ENCODE measurements at places on chromosomes 1 and 21.

- no peak for DNase-seq
These were observed 749 bp downstream of the FAM163A start for GRCh38 chr1:179743679-179744400.

GRCh38 chr1:111758373-111758772 lies 2.7 kb downstream of the DDX20 start:
- no peak for DNase-seq

GRCh38 chr1:41469706-41470105 lies 14.8 kb downstream of the EDN2 start:
- DNase-seq: no peak

DNA sequence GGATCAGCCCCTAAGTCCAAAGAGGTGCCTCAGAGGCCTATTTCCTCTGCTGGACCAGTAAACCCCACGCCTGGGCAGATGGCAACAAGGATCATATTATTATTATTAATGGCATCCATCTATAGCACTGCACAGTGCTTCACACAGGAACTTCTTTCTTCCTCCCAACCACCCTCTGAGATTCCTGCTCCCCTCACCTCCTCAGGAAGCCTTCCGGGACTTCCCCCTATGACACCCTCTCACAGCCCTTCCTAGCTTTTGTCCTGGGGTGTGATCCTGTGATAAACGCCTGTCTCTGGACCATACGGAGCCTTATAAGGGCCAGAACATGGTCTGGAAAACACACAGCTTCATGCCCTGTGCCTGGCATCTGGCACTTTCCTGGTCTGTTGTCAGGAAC lies 3.2 kb downstream of the FBXO2 start:
- DNase-seq: no peak

DNA sequence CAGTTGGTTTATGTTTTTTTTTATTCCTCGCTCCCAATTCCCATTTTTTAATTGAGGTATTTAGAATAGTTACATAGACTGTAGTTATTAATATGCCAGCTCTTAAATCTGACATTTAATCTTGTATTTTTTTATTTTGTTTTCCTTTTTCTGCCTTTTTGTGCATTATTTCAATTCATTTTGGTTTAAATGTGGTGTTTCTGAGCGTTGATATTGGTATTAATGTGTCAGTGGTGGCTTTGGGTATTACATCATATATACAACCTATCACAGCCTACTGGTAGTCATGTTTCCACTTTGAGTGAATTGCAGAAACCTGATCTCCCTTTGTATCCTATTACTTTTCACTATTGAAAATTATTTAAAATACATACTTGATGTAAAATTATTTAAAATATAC lies 1027.3 kb downstream of the KCNT2 start:
- no peak for DNase-seq

DNA sequence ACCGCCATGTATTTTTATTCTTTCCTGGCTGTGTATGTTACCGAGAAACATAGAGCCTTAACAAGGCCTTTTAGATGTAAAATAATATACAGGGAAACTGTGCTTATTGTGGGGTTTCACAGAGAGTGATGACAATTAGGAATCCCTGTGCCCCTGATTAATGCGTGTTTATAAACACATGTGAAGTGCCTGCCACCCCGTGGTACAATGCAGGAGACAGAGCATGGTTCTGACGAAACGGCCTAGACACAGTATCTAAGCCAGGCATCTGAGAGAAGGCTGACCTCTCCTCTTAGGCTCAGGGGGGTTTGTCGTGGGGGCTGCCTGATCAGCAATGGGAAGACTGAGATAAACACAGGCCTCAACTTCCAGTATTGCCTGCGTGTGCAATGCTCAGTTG lies 200.0 kb downstream of the AJAP1 start:
- no peak for DNase-seq

- DNase-seq: no peak
These were observed 6.7 kb downstream of the INAVA start for GRCh38 chr1:200901350-200901749.

- DNase-seq: peak; percentile 77
These were observed 18.2 kb upstream of the FCGR2A start for GRCh38 chr1:161486806-161487741.

- no peak for DNase-seq
These were observed 54.4 kb upstream of the NEGR1 start for GRCh38 chr1:72336776-72337175.

GRCh38 chr1:6081901-6082300 lies 36.2 kb downstream of the KCNAB2 start:
- no peak for DNase-seq

- no peak for DNase-seq
These were observed 68.3 kb upstream of the BCAR3 start for GRCh38 chr1:93749894-93750301.

GRCh38 chr1:71859806-71860205 lies 422.5 kb downstream of the NEGR1 start:
- DNase-seq: no peak

DNA sequence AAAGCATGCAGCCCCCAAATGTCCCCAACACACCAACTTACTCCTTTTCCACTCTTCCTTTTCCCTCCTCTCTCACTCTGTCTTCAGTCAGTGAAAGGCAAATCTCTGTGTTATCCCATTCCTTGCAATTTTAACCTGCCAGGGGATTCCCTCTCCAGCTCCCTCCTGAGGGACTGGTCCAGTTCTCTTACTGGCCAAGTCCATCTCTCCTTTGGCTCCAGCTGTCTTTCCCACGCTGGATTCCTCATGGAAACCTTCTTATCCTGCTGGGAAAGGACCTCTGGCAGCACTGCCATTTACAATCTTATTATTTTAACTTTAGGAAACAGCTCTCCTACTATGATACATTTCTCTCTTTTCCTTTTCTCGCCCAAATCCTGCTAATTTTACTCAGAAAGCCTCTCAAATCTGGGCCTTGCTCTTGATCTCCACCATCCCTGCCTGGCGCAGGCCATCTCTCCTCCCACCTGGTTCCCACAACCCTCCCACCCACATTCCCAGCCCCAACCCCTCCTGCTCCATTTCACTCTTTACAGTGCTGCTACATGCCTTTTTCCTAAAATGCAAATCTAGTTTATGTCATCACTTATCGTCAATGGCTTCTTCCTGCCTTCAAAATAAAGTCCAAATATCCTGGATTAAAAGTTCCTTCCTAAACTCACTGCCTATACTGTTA lies 72.7 kb upstream of the CNN3 start:
- no peak for DNase-seq

- no peak for DNase-seq
These were observed 31.1 kb downstream of the ALG14 start for GRCh38 chr1:95041491-95042165.

DNA sequence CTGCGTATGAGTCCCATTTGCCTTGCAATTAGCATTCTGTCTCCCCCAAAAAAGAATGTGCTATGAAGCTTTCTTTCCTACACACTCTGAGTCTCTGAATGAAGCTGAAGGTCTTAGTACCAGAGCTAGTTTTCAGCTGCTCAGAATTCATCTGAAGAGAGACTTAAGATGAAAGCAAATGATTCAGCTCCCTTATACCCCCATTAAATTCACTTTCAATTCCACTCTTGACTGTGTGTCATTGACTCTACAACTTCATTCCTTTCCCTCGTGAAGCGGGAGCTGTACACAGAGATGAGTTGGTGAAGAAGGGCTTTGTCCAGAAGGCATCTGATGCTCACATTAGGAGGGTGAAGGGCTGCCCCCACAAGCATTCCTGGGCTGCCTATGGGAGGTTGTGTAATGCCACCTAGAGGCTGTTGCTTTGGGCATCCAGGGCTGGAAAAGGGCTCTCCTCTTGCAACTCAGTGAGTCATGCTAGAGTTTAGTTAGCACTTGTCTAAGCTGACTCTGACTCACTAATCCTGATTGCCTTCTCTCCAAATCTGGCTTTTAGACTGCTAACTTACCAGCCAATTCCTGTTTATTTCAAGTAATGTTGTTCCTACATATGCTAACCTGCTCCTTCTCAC lies 1.8 kb downstream of the SPRR1B start:
- no peak for DNase-seq

- DNase-seq: peak; percentile 85
These were observed 8.0 kb upstream of the MACF1 start for GRCh38 chr1:39196244-39197215.

- DNase-seq: no peak
These were observed 9.6 kb upstream of the SLC6A9 start for GRCh38 chr1:44040846-44041245.

- DNase-seq: no peak
These were observed 185.7 kb downstream of the IGSF21 start for GRCh38 chr1:18293291-18293690.

DNA sequence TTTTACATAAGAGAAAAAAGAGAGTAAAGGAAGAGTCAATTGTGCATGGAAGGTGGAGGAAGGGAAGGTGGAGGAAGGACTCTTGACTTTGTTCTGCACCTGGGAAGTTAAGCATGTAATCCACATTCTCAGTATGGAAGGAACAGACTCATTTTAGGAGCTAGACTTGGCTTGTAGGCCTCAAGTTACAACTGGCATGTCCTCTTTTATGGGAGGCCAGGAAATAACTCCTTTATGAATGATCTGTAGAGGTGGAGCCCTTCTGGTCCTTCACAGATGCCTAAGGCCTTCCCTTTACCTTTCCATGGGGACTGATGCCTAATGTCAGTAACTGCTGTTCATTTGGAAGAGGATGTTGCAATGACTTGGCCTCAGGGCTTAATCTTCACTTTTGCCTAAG lies 29.4 kb upstream of the CCSAP start:
- no peak for DNase-seq

DNA sequence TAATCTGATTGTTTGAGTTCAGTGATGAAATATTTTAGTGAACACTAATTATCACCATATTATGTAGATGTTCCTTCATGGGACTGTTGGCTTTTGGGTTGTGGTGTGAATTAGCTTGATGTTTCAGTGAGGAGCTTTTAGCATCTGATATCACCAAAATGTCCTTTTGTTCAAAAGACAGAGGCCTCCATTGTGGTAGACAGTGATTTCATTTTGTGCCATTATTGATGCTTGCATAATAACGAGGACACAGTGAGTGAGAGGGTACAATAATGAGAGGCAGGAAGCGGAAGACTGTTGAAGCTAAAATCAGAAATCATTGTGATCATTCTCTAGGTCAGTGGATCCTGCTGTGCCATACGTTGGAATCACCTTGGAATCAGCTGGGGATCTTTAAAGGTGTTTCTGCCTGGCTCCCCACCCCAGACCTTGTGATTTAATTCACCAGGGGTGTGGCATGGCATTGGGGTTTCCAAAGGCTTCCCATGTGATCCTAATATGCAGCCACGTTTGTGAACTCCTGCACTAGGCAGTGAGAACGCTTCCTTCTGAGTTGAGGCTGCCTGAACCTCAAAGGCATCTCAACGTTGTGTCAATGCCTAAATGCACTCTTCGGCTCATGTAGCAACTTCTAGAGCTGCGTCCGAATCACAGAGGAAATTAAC lies 82.1 kb upstream of the KIF1B start:
- no peak for DNase-seq

DNA sequence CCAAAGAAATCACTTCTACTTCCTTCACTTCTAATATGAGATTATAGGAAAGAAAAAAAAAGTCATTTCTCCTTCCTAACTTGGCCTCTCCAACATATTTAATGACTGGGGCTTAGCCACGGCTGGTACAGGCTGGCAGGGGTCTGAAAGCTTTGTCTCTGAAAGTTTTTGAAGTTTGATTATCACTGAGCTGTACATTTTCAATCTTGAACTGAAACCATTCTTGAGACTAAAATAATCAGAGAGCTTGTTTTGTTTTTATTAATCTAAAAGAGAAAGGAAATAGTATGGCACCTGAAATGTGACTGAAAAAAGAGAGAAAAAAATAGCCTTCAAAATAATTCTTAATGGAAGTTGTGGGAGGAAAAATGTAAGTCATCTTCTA lies 3.8 kb upstream of the KRTAP19-8 start:
- no peak for DNase-seq

GRCh38 chr1:88791192-88791591 lies 100.2 kb downstream of the GTF2B start:
- DNase-seq: no peak

DNA sequence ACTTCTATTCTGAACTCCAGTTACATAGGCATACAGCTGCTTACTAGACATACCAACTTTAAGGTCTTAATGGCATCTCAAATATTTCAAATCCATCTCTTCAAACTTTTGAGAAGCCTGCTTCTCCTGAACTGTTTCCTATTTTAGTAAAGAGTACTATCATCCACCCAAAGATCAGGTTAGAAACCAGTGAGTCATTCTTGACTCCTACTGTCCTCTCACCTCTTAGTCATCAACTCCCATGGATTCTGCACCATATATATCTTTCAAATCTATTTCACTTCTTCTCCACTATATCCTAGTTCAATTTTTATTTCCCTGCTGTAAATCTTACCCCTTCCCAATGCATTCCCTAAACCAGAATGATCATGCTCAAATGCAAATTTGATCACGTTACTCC lies 18.1 kb upstream of the BEND5 start:
- no peak for DNase-seq

- no peak for DNase-seq
These were observed 91.0 kb upstream of the PLPPR4 start for GRCh38 chr1:99173282-99173681.

GRCh38 chr1:34684266-34684665 lies 70.6 kb upstream of the GJB5 start:
- no peak for DNase-seq

DNA sequence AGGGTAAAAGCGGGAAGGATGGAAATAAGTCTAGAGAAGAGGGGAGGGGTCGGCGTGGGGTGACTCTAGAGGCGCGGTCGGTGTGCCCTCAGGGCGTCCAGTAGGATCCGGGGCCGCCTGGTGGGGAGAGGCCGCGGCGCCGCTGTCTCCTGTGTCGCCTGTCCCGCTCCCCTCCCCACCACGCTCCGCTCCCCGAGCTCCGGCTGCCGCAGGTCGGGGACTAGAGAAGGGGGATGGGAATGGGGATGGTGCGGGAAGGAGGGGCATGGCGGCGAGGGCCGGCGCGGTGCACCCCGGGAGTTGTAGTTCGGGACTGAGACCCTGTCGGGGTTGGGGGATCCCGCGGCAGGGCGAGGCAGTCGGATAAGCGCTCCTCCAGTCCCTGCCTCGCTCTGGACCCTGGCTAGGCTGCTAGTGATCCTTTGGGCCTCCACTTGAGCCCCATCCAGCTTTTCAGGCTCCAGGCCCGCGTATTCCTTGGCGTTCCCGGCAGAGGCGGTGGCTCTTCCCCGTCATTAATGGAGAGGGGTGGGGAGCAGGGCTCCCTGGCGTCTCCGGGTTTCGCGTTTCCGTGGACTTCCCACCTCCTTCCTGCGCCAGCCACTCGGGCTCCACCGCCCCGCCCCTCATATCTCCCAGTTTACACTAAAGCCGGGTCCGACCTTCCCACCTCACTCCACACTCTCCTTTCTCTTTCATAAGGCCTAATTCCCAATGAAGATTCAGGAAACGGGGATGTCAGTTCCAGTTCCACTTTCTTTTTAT lies at the start of gene ENTREP3:
Gene ENTREP3, minus strand, starts transcription at position 241 of the 765 bp plus-strand sequence. CDS start 606 bp downstream, outside the sequence.
- peak; percentile 75 for DNase-seq

- no peak for DNase-seq
These were observed 8.7 kb upstream of the EXTL1 start for GRCh38 chr1:26012864-26013263.

GRCh38 chr1:178485541-178485981 lies 11.2 kb downstream of the CLEC20A start:
- DNase-seq: no peak

GRCh38 chr21:46011267-46011967 lies 29.8 kb downstream of the COL6A1 start:
- DNase-seq: no peak

- no peak for DNase-seq
These were observed 103.6 kb upstream of the BACE2 start for GRCh38 chr21:41064334-41064791.

All from CD4-positive, alpha-beta T cell treated with Interleukin-15 for 4 hours (primary cell).